Neural crest cell (in vitro differentiated cells): ENCODE measurements at places on chromosomes 2 and 18.
A peak's percentile ranks its signal among the peaks of the same experiment; 100 is the strongest.

- no peak for DNase-seq
Measured at GRCh38 chr2:212773808-212774339, 235.3 kb upstream of the ERBB4 start.

DNA sequence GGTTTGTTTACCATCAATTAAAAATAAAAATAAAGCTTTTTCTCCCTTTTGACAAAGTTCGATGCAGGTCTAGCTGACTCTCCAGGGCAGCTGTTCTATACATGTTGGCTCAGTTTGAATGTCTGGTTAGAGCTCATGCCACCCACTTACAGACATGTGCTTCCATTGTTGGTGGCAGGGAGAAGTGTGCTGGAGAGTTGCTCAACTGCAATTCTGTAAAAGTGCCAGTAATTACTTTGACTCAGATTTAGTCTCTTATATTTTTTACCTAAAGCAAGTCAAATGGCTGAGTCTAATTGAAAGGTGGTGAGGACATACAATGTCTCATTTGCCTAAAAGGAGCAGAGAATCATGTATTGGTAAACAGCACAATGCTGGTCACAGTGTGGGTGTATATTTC lies 609.1 kb upstream of the SYT4 start:
- no peak for DNase-seq

- no peak for DNase-seq
Measured at GRCh38 chr18:72727776-72728175, 140.0 kb downstream of the NETO1 start.

DNA sequence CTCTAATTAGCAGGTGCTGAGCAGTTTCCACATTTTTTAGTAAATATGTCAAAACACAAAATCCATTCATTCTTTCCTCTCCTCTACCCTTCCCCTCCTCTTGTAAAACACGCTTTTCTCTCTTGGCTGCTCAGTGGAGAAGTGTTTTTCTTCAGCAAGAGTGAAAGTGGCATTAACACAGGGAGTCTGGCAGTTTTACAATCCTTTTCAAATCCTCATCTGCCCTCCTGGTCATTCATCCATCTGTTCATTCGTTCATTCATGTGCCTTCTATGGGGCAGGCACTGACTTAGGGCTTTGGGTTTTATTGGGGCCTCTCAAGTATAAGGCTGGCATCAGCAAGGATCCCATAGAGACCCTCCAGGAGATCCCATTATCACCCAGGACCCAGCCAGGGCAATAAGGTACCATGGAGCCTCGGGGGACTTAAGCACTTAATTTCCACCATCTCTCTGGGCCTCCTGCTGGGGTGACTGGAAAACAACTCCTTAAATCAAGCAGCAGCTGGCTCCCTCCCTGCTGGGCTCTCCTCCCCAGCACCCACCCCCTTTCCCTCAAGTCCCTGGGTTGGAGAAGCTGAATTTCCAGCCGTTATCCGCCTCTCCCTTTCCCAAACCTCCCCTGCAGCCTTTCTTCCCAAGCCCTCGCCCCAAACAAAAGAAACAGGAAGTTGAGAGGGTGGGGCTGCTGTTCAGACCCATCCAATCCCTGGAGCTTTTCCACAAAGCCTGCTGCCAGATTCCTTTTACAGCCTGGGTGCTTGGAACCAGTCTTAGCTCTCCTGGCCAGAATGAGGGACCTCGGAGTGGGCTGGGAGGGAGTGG lies 32.6 kb downstream of the MARCHF4 start:
- peak; percentile 23 for DNase-seq

- DNase-seq, result no peak
Measured at GRCh38 chr2:19784456-19784855, 117.3 kb downstream of the TTC32 start.

GRCh38 chr2:45173513-45173912 lies 164.3 kb upstream of the SIX2 start:
- DNase-seq, result no peak

GRCh38 chr18:53268455-53268854 lies 928.5 kb downstream of the DCC start:
- no peak for DNase-seq

- no peak for DNase-seq
Measured at GRCh38 chr18:45749918-45750689, 26.1 kb downstream of the SLC14A1 start.

GRCh38 chr18:42338683-42339082 lies 383.6 kb downstream of the PIK3C3 start:
- DNase-seq, result no peak

DNA sequence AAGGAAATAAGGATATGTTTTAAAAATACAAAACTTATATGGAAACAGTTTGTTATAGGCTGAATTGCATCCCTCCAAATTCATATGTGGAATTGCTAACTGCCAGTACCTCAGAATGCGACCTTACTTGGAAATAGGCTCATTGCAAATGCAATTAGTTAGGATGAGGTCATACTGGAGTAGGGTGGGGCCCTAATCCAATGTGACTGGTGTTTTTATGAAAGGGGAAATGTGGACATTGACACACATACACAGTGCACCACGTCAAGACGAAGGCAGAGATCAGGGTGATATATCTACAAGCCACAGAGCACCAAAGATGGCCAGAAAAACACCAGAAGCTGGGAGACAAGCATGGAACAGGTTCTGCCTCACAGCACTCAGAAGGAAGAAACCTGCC lies 494.2 kb downstream of the TSN start:
- no peak for DNase-seq

DNA sequence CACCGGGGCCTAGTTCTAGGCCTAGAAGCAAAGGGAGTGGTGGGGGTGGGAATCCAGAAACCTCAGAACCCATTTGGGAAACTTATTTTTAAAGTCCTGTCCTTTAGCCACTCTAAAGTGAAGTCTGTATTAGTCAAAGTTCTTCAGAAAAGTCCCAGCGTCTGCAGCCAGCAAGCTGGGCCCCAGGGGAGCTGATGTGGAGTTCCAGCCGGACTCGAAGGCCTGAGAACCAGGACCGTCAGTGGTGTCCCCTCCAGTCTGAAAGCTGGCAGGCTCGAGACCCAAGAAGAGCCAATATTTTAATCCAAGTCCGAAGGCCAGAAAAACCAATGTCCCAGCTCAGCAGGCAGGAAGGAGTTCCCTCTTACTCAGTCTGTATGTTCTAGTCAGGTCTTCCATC lies 32.4 kb downstream of the ID2 start:
- DNase-seq, result no peak

DNA sequence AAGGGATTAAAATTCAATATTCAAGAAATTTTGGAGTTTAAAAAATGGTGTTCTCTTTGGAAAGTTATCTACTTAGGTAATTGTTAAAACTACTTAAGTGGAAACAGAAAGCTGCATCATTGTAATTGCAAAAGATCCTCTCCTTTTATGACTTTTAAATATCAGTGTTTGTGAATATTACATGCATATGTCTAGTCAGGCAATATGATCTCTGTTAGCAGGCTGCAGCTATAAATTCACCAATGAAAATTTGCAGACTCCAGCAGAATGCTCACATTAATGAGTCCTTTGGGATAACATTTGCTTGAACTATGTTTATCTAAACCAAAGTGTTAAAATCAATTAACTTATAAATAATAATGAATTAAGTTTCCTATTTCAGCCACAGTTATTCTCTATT lies 59.2 kb upstream of the CSRNP3 start:
- no peak for DNase-seq

GRCh38 chr2:127020536-127020935 lies 86.4 kb downstream of the BIN1 start:
- DNase-seq, result no peak

DNA sequence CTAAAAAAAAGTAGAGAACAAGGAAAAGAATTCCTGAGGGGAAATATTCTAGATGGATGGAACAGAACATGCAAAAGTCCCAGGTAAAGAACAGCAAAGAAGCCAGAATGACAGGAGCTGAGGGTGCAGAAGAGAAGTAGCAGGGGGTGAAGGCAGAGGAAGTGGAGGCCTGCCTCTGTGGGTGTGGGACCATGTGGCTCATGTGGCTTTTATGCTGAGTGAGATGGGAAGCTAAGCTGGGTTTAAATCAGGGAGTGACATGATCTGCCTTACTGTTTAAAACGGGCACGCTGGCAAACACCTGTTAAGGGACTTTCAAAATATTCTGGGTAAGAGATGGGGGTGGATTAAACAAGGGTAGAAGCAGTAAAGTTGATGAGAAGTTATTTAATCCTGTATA lies 40.0 kb downstream of the GKN2 start:
- DNase-seq, result no peak

DNA sequence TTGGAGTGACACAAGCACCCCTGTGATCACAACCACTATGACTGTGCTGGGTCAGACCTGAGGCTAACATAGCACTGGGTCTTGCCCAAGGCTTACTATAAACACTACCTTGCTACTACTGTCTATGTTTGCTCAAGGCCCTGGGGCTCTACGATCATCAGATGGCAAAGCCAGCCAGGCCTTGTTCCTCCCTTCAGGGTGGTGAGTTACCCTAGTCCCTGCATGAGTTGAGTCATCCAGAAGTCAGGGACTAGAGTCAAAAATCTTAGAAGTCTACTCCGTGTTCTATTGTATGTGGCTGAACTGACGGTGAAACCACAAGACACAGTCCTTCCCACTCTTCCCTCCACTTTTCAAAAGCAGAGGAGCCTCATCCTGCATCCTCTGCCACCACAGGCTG lies 551.2 kb upstream of the FSIP2 start:
- DNase-seq, result no peak

- DNase-seq, result no peak
Measured at GRCh38 chr2:241009601-241010530, 11.4 kb downstream of the SNED1 start.

DNA sequence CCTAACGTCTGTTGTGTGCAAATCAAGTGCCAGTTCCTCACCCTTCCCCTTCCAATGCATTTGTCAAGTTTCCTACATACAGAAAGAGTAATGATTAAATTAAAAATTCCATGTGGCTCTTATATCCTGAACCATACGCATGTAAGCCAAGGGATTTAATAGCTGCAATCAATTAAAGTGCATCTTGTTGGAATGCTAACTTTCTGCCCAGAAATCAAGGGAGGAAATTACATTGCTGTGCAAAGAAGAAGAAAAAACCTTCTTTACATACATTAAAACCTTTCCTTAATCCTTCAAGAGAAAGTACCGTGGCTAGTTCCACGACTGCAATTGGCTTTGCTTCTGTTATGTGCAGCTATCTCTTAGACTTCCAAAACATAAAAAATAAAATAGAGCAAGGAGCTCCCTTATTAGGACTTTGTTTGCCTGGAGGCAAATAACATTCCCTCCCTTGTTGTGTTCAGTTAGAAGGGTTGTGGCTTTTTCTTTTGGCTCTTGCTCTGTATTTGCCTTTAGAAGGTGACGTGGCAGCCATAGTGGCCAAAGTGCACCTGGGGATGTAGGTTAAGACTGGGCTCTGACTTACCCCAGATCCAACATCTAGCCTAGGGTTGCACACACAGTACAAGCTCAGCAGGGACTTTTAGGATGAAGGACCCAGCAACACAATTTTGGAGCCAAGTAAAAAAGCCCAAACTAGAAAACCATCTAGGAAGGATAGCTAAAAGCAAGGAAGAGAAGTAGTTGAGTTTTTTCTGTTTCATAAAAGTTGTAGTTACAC lies 158.3 kb downstream of the ANTXR1 start:
- no peak for DNase-seq

GRCh38 chr2:235695602-235695895 lies 201.7 kb downstream of the AGAP1 start:
- no peak for DNase-seq

- DNase-seq, result no peak
Measured at GRCh38 chr2:159402790-159403189, 116.3 kb upstream of the WDSUB1 start.

DNA sequence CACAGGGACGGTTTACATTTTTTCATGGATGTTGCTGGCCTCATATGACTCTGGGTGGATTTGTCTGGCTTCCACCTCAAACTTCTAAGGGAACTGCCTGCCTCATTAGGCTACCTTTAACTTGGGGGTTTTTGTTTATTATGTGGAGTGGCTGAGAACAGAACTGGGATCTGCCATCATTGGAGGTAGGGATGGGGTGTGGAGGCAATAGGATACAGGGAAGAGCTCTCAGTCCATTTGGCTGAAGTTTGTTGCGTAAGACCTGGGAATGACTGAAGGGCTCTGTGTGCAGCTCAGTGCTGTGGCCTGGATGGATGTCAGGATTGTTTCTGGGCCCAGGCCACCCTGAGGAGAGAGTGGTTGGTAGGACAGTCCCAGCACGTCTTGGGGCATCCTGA lies 31.2 kb downstream of the ASB1 start:
- DNase-seq, result no peak

DNA sequence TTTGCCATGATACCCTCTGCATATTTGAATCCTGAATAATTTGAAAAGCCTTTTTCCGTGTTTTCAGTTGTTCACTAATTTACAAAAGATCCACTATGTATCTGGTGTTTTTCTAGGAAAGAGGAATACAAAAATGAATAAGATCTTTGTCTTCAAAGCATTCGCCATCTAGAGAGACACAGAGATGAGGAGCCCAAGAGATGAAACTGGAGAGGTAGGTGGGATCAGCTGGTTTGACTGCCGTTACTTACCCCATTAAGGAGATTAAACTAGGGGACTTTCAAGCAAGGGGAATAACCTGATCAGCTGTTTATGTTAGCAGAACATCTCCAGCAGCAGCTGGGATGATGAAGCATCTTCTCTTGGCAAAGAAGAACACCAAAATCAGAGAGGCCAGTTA lies 150.2 kb upstream of the SATB2 start:
- DNase-seq, result no peak

- DNase-seq, result no peak
Measured at GRCh38 chr2:190443778-190444481, 35.8 kb downstream of the MFSD6 start.

DNA sequence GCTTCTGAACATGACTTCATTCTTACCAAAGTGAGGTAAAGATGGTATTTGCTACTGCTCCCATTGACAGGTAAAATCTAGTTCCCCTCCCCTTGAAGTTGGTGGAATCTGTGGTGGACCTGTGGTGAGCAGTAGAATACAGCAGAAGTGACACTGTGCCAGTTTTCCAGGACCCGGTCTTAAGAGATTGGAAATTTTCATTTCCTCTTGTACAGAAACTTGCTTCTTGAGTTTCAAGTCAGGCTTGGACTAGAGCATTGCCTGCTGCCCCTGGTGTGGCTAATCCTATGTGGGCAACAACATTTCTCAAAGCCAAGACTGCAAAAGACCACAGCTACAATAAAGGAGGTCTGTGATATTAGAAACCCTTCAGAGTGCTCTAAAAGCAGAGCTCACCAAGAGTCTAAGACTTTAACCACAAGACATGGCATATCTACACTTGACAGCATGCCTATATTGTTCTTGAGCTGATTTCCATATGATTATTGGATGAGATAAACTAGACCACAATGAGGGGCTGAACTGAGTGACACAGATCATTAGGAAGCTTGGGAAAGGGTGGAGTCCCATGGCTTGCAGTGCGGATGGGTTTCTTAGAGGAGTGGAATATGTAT lies 458.1 kb downstream of the BCL11A start:
- no peak for DNase-seq

DNA sequence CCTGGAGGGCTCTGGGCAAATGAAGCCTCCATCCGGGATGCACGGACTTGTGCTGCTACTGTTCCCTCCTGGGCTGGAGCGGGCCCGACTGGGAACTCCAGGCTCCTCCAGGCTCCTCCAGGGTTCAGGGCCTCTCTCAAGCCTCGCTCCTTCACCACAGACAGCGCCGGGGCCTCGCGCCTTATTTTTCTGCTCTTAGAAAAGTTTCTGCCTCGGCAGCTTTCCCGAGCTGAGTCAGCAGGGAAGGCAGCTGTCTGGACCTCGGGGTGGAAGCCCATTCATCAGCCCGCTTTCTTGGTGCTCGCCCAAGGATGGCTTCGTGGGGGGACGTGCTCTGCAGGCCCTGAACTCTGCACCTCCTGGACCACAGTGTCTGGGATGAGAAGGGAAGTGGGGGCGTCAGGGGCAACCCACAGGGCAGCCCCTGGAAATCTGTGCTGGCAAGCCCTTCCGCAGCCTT lies 12.9 kb upstream of the TEX51 start:
- no peak for DNase-seq

GRCh38 chr2:67854798-67855197 lies 208.0 kb downstream of the C1D start:
- DNase-seq, result no peak
